Right cardiac atrium (tissue), 5 donors: ENCODE measurements at places on chromosomes 11 and 22. TPM values are rescaled to one million over a fixed set of nuclear protein-coding genes. Genes with fewer than 3 reads are reported as not detected.

DNA sequence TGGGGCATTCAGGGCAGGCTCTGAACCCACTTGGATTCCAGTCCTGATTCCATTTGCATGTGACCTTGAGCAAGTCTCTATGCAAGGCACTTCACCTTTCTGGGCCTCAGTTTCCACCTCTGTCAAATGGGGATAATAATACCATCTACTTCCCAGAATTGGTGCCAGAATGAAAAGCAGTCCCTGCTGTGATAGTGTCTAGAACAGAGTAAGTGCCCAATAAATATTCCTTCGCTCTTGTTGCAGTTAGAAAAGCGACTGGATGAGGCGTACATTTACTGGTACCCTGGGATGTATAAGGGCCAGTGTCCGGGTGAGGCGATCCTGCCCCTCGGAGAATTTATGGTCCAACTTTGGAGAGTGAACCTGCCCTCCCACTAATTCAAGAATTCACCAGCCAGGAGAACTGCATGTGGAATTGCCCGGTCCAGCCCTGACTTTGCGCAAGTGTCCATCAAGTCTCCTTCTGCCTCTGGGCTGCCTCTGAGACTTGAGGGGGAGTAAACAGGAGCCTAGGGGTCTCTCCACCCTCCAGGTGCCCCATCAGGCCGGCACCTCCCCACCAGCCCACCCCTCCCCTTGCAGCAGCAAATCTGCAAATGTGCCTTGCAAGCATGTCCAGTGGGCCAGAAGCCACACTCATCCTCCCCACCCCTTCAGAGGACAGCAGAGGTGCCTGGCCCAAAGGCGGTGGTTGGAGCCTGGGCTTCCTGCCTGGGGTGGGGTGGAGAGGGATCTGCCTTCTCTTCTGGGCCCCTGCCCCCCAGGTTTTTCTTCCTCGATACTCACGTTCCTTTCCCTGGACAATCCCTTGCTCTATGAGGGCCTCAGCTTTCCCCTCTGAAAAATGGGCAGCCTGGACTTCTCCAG is 30.9 kb upstream of the SLC35C1 start:
- DNase-seq = no peak

- DNase-seq = no peak
Measured at GRCh38 chr11:74470526-74470925, 3.2 kb upstream of the KCNE3 start.

GRCh38 chr11:65571940-65572339 is 398 bp upstream of the FAM89B start:
- no peak for DNase-seq

DNA sequence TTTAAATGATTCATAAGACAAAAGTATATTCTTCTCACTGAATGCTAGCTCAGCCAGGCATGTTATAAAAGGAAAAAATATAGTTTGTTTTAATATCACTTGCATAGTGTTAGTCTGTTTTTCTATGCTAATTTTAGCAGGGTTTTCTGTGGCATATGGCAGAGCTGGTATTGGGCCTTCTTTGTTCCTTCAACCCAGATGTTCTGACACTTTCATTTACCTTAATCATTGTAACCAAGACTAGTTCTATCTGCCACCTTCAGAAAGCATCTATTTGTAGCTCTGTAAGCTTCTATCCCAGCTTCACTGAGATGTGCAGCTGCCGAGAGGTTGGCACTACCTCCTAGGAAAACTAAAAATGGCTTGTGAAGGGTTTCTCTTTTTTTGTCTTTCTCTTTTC is 338.7 kb downstream of the GUCY1A2 start:
- DNase-seq = no peak

DNA sequence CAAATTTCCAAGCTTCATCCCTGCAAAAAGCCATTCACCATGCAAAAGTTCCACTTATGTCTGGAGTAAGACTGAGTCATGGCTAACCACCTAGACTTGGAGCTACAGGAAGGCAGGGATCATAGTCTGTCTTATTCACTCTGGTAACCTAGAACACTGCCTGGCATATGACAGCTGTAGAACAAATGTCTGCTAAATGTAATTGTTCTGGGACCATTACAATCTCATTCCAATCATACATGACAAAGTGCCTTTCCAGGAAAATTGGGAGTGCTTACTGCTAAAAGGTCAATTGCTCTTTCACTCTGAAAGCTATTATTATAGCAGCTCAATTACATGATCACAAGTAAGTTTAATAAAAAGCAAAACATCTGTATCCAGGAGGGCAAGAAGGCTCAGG is 99.1 kb upstream of the CHRM4 start:
- no peak for DNase-seq

- no peak for DNase-seq
Measured at GRCh38 chr22:44269117-44269498, 43.6 kb downstream of the SHISAL1 start.

DNA sequence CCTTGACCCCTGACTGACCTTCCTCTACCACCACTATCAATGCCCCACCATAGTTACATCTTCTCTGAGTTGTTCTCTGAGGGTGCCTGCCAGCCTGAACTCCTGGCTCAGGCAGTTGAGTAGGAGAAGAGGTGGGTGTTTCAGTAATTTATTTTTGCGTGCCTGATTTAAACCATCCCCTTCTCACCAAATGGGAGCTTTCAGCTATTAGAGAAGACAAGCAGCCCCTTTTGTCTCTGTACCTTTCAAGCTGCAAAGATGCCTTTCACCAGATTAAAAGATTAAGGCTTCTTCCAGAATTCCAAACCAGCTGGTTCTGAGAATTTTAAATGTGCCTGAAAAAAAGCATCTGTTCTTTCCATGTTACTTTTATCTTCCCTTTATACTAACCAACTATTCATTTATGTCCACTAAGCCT is 223.8 kb downstream of the FAM76B start:
- DNase-seq = no peak

CRELD2 gene
- 26.5 TPM for total RNA-seq

GRCh38 chr11:93922830-93923229 is 72.4 kb upstream of the VSTM5 start:
- no peak for DNase-seq

CALCA gene
- total RNA-seq = not detected

- DNase-seq = no peak
Measured at GRCh38 chr11:32003335-32003734, 87.5 kb upstream of the RCN1 start.

DNA sequence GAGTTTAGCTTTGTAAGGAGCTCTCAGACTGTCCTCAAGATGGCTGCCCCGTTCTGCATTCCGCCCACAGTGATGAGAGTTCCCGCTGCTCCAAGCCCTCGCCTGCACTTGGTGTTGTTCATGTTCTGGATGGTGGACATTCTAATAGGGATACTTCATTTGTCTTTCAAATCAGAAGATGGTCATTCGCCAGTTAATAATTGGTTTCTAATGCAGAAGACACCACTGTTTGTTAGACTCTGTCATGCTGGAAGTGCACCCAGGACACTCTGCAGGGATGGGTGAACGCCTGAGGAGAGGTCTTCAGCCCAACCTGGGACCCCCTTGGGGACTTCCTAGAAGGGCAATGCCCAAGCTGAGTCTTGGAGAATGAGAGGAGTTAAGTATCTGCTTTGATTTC is 836.4 kb downstream of the TBC1D22A start:
- DNase-seq = no peak

- DNase-seq = no peak
Measured at GRCh38 chr22:29079218-29079901, 6.5 kb downstream of the KREMEN1 start.

LUZP2 gene
- total RNA-seq = not detected

- DNase-seq = no peak
Measured at GRCh38 chr11:106471276-106471675, 393.8 kb downstream of the AASDHPPT start.

DNAJC4 gene
- 47.3 TPM for total RNA-seq

DNA sequence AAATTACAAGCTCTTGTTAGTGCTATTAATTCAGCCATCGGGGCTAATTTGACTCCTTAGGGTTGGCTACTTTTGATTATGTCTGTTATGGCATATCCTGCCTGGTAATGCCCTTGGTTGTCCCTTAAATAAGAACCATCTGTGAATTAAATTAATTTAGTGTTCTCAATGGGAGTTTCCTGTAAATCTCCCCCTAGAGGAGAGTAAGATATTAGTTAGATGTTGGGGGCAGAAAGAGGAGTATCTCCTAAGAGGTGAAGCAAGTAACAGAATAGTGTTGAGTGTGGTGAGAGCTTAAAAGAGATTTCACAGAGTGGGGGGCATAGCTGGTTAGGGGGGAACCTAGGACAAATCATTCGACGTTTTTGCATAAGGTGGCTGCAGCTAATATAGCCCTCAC is 1126.9 kb downstream of the JRKL start:
- no peak for DNase-seq

DNA sequence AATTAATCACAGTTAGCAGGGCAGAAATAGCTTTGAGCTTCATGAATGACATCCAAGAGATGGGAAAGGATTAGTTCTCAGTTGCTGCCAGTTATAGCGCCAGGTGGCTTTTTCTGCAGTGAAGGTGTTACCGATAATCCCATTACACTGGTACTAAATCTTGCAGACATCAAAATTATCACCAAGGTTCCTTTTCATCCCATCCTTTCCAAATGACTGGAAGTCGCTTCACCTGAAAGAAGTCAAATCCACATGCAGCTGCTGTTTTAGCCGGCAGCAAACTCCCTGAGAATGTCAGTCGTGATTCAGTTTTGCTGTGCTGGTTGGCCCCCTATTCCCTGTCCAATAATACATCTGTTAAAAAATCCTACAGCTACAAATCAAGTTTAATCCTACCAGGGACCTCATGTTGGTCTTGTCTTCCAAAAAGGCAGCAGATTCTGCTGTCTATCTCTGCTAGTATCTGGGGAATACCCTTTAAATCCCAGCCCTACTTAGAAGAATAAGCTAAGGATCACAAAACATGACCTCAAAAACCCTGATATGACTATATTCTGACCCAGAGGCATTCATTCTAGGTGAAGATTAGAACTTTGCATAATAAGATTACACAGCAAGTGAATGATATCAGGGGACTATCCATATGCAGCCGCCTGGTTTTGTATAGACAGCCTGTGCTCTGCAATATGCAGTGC is 31.7 kb downstream of the IMMP1L start:
- no peak for DNase-seq

DNA sequence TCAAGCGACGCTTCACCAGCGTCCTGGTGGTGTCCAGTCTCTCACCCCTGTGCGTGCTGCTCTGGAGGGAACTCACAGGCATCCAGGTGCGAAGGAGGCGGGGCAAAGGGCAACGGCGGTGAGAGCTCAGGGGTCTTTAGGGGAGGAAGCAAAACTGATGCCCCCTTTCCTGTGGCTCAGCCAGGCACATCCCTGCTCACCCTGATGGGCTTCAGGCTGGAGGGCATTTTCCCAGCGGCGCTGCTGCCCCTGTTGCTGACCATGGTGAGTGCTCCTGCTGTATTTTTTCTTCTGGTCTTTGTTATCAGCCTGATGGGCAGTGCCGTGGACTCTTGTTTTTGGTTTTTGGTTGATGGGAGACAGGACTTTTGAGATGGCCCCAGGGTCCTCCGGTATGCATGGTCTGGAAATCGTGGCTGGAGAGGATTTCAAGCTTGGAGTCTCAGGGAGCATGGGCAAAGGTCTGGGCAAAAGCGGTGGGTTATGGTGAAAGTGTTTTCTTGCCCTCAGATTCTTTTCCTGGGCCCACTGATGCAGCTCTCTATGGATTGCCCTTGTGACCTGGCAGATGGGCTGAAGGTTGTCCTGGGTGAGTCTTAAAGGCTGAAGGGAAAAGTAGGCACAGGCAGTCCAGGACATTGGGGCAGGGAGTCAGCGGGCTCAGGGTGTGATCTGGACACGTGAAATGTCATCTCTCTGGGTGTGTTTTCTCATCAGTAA is 695 bp downstream of the RCE1 start:
- DNase-seq = no peak

MUC2 gene
- 0.03 TPM for total RNA-seq

CARNS1 gene
- total RNA-seq = 6.1 TPM

CCDC73 gene
- total RNA-seq = not detected

- DNase-seq = no peak
Measured at GRCh38 chr11:41983475-41983874, 524.0 kb upstream of the LRRC4C start.

RELA gene
- total RNA-seq = 40.1 TPM

DNA sequence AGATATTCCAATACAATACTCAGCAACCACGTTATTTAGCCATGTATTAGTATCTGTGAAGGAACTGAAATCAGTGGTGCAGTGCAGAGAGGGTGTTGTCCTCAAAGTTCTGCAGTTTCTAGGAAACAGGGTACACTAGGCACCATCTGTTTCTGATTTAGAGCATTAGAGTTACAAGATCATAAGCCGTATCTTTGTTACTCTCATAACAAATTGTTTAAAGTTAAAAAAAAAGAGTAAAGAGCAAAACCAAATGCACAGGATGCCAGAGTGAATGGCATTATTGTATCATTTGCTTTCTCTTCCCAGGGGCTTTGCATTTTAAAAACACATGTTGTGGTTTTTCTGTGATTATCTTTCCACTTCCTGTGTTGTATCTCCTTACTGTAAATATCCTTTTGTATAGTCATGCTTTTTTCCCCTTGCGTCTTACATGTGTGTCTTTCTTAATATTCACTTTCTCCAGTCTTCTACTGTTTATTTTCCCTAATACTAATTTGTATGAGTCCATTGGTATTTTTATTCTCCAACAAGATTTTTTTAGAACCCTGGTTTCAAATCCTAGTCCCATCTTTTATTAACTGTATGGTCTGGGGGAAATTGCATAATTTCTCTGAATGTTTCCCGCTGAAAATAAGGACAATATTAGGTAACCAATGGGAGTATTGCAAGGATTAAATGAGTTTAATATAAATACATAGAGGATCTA is 15.2 kb upstream of the NUP160 start:
- no peak for DNase-seq

TRIM6 gene
- total RNA-seq = 1.9 TPM

AIP gene
- 64.2 TPM for total RNA-seq

DNA sequence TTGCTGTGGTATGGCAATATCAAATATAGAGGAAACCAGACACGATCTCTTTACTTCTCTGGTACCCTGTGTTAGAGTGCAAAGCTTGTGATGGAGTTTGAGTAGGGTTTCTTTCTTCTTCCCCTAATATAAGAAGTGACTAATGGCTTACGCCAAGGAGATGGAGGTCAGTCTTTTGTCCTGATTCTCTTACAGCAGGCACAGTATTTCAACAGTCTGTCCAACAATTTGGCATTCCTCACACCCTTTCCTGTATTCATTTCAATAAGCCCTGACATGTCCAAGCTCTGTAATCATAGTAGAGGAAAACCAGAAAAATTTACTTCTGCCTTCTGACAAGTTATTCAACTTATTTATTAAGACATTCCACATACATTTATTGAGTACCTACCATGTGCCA is 546.2 kb downstream of the TMEM135 start:
- DNase-seq = no peak

DNA sequence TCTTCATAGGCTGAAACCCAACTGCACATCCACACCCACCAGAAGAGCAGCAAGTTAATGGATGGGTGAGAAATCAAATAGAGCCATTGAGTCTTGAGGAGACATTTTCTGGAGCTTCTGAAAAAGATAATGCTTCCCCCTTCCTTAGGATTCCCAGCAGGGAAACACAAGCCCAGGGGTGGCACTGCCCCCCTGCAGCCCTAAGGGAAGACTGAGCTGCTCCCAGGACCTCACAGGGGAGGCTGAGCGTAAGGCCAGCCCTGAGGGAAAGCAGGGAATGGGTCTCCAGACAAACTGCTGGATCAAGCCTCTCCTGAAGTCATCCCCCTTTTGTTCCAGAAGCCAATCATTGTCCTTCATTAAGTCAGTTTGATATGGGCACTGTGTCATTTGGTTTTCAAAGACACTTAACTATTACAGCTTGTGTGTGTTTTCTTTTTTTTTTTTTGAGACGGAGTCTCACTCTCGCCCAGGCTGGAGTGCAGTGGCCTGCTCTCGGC is 15.1 kb downstream of the LTO1 start:
- no peak for DNase-seq
